ENCODE measurements at places on chromosomes 13 and 19.

- H3K4me1 ChIP-seq, result peaks cover 62% of the 10 kb centered on the region
- DNase-seq, result no peak
- H3K27ac ChIP-seq, result no peak overlapping the region
- H3K36me3 ChIP-seq, result peaks cover 20% of the 10 kb centered on the region
Observed at GRCh38 chr13:48493851-48494250, 39.0 kb downstream of the RCBTB2 start.

DNA sequence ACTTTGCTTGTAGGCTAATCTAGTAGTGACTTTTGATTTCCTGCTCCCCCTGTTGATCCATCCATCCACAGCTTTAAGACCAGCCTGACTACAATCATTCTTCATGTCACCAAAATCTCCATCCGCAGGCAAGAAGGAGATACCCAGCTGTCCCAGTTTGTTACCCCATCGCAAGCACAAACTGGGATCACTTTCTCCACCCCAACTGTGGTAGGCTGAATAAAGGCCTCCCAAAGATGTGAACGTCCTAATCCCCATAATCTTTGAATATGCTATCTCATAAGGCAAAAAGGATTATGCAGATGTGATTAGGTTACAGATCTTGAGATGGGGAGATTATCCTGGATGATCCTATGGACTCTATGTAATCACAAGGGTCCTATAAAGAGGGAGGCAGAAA, 202.0 kb downstream of the ENOX1 start:
- H3K36me3 ChIP-seq, result no peaks in the 10 kb centered on the region
- H3K27ac ChIP-seq, result no peak overlapping the region
- no peak for DNase-seq
- H3K4me1 ChIP-seq, result no peaks in the 10 kb centered on the region
- H3K27me3 ChIP-seq, result peaks cover 6% of the 10 kb centered on the region

DNA sequence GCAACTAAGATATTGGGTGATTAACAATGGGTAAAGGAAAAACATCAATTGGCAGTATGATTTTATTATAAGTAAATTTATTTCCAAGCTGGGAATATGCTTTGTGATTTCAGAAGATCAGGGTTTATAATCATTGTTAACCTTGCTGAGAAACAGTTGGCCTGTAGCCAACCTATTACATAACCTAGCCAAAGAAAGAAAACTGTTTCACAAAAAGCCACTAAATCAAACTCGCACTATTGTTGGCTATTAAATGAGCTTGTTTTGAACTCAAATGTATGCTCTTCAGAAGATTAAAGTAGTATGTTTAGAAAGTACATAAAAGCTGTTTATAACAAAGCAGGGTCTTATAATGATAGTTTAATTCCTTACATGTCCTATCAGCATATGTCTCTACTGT, 151.7 kb downstream of the LHFPL6 start:
- no peaks in the 10 kb centered on the region for H3K4me1 ChIP-seq
- no peak overlapping the region for H3K27ac ChIP-seq
- H3K4me3 ChIP-seq, result no peak overlapping the region
- no peak for DNase-seq
- H3K36me3 ChIP-seq, result no peaks in the 10 kb centered on the region

DNA sequence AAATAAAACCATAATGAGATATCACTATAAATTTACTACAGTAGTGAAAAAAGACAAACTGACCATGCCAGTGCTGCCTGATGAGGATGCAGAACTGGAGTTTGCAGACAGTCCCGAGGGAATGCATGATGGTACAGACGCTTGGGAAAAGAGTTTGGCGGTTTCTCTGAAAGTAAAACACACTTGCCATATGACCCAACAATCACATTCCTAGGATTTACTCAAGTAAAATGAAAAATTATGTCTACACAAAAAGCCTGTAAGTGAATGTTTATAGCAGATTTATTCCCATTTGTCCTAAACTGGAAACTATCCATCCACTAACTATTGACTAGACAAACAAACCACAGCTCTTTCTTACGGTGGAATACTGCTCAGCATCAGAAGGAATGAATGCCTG, 271.0 kb downstream of the DNAJC15 start:
- no peak for DNase-seq
- no peaks in the 10 kb centered on the region for H3K4me1 ChIP-seq
- peaks cover 29% of the 10 kb centered on the region for H3K27me3 ChIP-seq
- no peak overlapping the region for H3K4me3 ChIP-seq
- H3K36me3 ChIP-seq, result no peaks in the 10 kb centered on the region

DNA sequence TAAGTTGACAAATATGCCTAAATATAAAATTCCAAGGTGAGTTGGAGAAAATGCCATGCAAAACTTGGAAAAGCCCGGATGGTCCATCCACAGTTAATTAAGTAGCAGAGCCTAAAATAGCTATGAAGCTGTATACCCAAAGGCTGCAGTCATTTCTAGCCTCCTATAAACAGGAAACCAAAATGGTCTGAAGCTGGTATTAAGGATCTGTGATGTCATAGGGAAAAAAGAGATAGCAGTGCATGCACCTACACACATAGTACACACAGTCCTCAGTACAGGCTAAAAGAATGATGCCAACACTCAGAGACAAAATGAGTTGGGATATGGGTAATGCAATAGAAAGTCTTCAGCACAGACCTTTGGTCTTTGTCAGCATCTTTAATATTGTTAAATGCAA, 736.9 kb downstream of the EFNB2 start:
- no peaks in the 10 kb centered on the region for H3K4me1 ChIP-seq
- no peak overlapping the region for H3K27ac ChIP-seq
- no peak overlapping the region for H3K4me3 ChIP-seq
- H3K36me3 ChIP-seq, result no peaks in the 10 kb centered on the region
- DNase-seq, result no peak
- no peaks in the 10 kb centered on the region for H3K27me3 ChIP-seq

GRCh38 chr19:6760606-6761005, 6.6 kb downstream of the SH2D3A start:
- H3K27ac ChIP-seq, result no peak overlapping the region
- H3K27me3 ChIP-seq, result no peaks in the 10 kb centered on the region
- H3K4me3 ChIP-seq, result no peak overlapping the region
- no peak for DNase-seq
- H3K36me3 ChIP-seq, result peaks cover 32% of the 10 kb centered on the region
- H3K4me1 ChIP-seq, result peaks cover 13% of the 10 kb centered on the region

DNA sequence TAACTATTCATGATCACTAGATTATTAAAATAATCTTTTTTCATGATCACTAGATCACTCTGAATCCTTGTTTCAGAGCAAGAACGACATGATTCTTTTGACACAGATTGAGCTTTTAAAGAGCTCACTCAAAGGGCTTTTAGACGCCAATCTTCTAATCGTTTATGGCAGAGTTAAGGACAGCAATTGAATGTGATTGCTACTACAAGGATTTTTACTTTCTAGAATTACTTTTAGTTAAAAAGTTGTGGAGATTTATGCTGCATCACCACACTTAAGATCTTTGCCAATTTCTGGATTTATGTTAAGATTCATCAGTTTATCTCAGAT, 1.3 kb downstream of the EXOSC8 start:
- peaks cover 39% of the 10 kb centered on the region for H3K4me1 ChIP-seq
- peak overlapping the region; percentile 100 for H3K27ac ChIP-seq
- no peak for DNase-seq
- H3K4me3 ChIP-seq, result peak overlapping the region; percentile 99

- no peak overlapping the region for H3K27ac ChIP-seq
- no peaks in the 10 kb centered on the region for H3K36me3 ChIP-seq
- peaks cover 35% of the 10 kb centered on the region for H3K4me1 ChIP-seq
- no peak for DNase-seq
- H3K27me3 ChIP-seq, result no peaks in the 10 kb centered on the region
- no peak overlapping the region for H3K4me3 ChIP-seq
Observed at GRCh38 chr19:16067205-16067938, 8.9 kb upstream of the TPM4 start.

DNA sequence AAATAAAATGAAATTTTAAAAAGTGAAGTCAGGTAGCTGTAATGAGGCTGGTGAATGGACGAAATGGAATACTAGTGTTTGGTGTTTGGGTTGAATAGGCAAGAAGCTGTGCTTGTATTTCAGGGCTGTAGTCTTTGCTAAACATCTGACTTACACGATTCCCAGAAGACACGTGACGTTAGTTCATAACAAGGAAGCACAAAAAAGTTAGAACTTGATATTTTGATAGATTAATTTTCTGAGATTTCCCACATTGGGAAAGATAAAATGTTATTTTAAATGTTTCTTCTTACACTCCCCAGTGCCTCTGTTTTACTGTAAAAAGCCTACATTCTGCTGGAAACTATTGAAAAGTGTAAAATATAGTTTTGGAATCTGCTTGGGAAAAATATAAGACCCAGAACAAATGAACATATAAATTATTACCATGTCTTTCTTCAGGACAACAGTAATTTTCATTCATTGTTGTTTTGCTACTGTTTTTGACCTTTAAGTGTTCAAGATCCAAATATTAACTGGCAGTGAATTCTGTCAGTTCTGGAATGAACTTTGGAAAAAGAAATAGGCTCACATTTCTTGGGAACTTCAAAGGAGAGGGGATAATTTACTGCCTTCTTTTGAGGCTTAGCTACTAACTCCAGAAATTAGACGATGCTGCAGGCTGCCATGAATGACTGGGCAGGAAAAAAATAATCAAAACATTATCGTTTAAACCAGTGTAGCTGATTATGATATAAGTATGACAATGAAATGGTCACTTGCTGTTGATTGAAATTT, 241.3 kb downstream of the SLITRK6 start:
- no peaks in the 10 kb centered on the region for H3K36me3 ChIP-seq
- H3K27ac ChIP-seq, result no peak overlapping the region
- H3K4me3 ChIP-seq, result no peak overlapping the region
- DNase-seq, result no peak

- no peaks in the 10 kb centered on the region for H3K36me3 ChIP-seq
- no peak for DNase-seq
- H3K27me3 ChIP-seq, result no peaks in the 10 kb centered on the region
- H3K4me3 ChIP-seq, result no peak overlapping the region
Observed at GRCh38 chr13:100197591-100198365, 108.9 kb downstream of the PCCA start.

DNA sequence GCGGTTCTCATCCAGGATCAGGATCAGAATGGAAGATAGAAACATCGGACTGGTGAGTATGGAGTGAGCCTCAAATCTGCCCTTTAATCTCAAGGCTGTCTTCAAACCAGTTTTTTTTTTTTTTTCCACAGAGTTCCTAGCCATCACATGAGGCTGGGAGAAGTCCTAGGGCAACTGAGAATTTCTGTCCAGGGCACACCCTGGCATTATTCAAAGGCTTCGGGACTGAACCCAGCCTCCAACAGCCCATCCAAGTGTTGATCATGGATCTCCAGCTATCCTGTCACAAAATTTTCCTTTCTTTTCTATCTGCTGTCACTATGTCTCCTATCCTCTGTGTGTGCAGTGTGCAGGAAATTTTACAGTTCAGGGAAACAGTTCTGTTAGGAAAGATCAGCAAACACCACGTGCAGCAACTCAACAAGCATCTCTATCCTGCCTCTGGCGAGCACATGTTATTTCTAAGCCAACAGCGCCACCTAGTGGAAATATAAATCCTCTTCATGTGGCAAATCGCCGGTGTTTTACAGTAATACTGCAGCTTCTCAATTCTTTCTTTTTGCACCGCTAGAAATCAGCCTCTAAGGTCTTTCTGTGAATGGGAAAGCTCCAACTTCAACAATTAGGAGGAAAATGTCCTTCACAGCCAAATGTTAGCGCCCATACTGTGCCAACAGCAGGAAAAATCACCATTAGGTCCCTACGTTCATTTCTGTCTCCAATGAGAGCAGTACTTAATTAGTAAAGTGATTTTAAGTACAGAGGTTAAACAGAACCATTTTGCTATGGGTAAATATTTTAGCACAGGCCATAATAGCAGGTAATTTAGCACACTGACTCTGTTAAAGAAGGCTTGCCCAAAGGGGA, 21.4 kb upstream of the ZNF181 start:
- no peaks in the 10 kb centered on the region for H3K4me1 ChIP-seq
- peak; percentile 74 for DNase-seq
- peaks cover 11% of the 10 kb centered on the region for H3K27me3 ChIP-seq
- no peak overlapping the region for H3K4me3 ChIP-seq

DNA sequence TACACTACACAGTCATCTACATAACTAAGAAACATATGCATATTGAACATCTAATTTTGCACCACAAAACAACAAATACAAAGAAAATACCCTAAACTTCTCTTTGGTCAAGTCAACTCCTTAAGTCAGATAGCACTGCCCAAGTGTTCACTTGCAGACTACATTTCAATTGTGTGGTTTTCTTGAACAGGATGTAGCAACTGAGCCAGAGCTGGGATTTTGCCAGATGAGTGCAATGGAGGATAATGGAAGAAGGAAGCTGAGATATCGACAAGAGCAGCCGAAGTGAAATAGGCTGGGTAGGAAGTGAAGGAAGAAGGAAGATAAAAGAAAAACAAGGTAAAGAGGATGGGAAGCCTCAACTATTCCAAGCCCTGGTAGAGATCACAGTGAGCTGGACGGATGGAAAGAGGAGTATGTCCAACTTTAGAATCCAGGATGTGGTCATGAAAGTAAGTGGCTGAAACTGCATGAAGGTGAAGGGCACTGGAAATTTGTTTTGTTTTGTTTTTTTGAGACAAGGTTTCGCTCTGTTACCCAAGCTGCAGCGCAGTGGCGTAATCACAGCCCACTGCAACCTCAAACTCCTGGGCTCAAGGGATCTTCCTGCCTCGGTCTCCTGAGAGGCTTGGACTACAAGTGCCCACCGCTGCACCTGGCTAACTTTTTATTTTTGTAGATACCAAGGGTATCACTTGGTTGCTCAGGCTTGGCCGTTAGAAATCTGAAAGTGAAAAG, 15.0 kb downstream of the NUFIP1 start:
- no peak overlapping the region for H3K4me3 ChIP-seq
- no peaks in the 10 kb centered on the region for H3K27me3 ChIP-seq
- no peak for DNase-seq
- H3K27ac ChIP-seq, result no peak overlapping the region
- no peaks in the 10 kb centered on the region for H3K4me1 ChIP-seq

DNA sequence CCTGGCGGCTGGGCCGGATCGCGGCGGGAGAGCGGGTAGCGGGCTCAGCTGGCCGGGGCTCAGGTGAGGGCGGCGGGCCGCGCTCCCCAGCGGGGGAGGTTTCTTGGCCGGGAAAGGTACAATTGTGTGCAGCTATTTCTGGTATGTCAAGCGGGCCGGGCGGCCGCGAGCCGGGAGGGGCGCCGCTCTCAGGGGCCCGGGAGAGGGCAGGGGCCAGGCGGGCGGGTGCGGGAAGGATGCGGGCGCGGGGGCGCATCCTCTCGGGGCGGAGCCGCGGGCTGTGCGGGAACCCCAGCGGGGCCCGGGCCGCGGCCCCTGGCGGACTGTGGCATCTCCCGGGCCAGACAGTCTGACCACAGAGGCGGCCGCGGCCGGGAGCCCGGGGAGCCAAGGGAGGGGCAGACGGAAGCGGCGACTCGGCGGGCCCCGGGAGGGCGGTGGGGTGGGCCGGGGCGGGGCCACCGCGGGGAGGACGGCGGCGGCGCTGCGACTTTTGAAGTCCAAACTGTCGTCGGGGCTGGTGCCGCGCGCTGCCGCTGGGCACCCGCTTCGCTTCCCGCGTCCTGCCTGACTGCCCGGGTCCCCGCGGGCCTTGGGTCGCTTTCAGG, at the start of gene LMO7:
LMO7 (plus strand) TSS at position 503 of the 608 bp plus-strand sequence. CDS start 328 bp downstream, outside the sequence.
- H3K36me3 ChIP-seq, result no peaks in the 10 kb centered on the region
- peak; percentile 61 for DNase-seq
- peaks cover 12% of the 10 kb centered on the region for H3K4me1 ChIP-seq
- peaks cover 16% of the 10 kb centered on the region for H3K27me3 ChIP-seq

Data from activated CD8-positive, alpha-beta T cell treated with anti-CD3 and anti-CD28 coated beads, Interleukin-2, amount 10 ng/mL, durations not matched to agents 7 days and 5 days (primary cell).